ENCODE measurements at places on chromosomes 12 and 14.

GRCh38 chr14:68474741-68475140, 318.1 kb downstream of the ZFP36L1 start:
- no peak for DNase-seq

GRCh38 chr12:22598141-22598762, 26.7 kb upstream of the ETNK1 start:
- no peak for DNase-seq

DNA sequence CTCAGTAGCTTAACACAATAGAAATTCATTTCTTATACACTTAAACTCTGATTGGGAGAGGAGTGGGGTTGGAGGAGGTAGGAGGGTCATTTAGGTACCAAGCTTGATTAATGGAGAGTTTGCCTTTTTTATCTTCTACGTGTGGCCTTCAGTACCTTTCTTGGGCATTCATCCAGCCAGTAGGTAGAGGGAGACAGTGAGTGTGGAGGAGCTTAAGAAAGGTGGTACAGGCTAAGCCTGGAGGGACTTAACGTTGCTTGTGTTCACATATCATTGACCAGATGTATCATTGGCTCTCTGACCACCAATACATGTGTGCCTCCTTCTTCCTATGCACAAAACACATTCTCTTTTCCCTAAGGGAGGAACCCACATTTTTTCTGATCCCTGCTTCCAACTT, 232.9 kb upstream of the CRY1 start:
- DNase-seq, result no peak

GRCh38 chr12:130831876-130832405, 7.1 kb downstream of the STX2 start:
- no peak for DNase-seq

DNA sequence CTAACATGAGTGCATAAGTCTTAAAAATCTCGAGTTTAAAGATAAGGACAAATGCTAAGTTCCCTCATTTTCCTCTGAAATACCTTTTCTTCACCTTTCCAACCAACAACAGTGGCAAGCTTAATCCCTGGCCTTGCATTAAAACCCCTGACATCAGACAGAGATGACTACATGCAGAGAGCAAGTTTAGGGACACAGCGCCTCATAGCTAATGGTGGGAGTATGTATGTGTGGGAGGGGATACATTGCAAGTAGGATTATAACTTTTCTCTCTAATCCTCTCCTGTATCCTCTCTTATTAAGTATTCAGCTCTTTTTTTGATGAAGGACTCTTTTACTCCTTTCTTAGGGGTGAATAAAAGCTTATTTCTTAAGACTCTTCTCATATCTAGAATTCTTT, 547.1 kb downstream of the CCER1 start:
- DNase-seq, result no peak

- peak; percentile 75 for DNase-seq
These were observed 114.8 kb downstream of the PLXNC1 start for GRCh38 chr12:94263011-94263811.

DNA sequence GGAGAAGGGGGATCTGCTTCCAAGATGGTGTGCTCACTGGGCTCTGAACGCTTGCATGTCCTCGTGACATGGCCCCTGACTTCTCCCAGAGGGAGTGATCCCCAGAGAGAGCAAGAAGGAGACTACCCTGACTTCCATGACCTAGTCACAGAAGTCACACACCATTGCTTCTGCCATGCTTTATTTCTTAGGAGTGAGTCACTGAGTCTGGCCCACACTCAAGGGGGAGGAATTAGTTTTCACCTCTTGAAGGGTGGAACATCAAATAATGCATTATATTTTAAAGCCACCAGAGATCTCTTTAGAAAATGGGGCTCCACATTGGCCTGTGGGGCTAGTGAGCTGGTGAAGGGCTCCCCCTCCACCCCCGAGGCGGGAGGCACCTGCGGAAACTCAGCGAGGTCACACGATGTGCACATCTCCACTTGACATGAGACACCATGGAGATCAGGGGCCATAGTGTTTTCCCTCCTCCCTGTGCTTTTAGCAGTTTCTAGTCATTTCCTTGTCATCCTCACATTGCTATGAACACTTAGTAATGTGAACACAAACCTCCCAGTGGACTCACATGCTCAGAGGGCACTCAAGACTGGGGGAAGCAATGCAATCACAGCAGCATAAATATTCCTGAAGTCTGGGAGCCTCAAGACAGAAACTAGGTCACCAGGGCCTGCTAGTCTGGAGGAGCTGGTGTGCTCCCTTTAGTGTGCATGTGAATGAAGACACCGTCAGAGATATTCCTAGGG, 87.4 kb upstream of the FZD10 start:
- no peak for DNase-seq

DNA sequence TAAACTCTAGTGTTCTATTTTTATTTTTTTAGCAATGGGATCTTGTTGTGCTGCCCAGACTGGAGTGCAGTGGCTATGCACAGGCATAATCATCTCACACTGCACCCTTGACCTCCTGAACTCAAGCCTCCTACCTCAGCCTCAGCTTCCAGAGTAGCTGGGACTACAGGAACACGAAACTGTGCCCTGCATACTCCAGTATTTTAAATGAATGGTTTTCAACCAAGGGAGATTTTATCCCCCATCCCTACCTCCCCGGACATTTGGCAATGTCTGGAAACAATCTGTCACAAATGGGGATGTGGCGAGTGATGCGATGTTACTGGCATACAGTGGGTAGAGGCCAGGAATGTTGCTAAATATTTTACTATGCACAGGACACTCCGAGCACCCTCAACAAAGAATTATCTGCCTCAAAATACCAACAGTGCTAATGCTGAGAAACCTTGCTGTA, 2.1 kb downstream of the CBX5 start:
- no peak for DNase-seq

GRCh38 chr14:26330982-26331381, 266.9 kb downstream of the NOVA1 start:
- DNase-seq, result no peak

DNA sequence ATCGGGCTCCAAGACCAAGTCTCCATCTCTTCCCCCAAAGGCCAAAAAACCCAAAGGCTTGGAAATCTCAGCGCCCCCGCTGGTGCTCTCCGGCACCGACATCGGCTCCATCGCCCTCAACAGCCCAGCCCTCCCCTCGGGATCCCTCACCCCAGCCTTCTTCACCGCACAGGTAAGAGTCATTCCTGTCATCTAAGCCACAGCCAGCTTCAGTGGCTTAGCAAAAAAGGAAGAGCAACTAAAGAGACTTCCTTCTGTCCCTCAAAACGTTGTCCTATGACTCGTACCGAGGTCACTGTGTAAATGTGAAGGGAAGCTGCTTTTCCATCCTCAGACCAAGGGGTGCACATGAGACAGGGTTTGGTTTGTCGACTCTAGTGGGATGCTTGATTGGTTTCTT, 53.4 kb downstream of the ELK3 start:
- DNase-seq, result no peak

DNA sequence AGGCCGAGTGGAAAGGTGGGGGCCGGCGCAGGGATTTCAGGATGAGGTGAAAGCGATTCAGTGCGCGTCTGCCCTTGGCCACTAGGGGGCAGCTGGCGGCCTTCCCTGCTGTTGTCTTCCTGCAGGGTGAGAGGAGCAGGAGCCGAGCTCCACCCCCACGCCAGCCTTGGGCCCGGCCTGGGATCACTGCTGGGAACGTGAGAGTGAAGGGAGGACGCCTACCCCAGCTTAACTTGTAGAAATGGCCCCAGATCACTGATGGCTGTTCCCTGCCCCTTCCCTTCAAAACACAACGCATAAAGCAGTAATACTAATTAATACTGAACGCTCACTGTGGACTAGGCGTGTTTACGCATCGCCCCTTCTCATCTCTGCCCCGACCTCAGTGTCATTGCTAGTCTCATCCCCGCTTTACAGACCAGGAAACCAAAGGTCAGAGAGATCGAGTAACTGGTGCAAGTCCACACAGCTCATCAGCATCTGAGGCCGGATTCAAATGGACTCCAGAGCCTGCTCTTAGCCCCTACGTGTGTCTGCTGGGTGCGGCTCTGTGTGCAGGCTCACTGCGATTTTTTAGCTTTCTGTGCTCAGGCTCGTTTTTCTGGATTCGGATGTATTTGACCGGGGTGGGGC, 24.3 kb downstream of the MVK start:
- DNase-seq, result peak; percentile 59

DNA sequence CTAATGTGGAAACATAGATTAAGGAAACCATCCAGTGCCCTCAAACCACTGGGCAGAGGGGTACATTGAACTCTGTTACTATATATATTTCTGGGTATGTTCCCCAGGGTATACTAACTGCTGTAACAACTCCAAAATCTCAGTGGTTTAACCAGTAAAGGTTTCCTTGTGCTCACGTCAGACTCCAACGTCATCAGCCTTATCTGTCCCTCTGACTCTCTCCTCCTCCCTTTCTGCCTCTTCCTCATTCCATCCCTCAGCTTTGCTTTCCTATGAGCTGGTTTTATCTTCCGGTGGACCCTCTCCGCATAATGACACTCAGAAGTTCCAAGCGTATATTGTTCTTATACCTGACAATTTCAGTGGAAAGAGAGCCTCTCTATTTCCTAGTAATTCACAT, 21.2 kb upstream of the SMCO2 start:
- DNase-seq, result no peak

DNA sequence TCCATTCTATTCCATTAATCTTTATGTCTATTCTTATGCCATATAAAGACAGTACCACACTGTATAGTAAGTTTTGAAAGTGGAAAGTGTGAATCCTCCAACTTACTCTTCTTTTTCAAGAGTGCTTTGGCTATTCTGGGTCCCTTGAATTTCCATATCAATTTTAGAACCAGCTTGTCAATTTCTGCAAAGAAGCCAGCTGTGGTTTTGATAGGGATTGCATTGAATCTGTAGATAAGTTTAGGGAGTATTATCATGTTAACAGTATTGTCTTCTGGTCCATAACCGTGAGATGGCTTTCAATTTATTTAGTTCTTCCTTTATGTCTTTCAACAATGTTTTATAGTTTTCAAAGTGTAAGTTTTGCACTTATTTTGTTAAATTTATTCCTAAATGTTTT, 34.2 kb upstream of the GCH1 start:
- no peak for DNase-seq

DNA sequence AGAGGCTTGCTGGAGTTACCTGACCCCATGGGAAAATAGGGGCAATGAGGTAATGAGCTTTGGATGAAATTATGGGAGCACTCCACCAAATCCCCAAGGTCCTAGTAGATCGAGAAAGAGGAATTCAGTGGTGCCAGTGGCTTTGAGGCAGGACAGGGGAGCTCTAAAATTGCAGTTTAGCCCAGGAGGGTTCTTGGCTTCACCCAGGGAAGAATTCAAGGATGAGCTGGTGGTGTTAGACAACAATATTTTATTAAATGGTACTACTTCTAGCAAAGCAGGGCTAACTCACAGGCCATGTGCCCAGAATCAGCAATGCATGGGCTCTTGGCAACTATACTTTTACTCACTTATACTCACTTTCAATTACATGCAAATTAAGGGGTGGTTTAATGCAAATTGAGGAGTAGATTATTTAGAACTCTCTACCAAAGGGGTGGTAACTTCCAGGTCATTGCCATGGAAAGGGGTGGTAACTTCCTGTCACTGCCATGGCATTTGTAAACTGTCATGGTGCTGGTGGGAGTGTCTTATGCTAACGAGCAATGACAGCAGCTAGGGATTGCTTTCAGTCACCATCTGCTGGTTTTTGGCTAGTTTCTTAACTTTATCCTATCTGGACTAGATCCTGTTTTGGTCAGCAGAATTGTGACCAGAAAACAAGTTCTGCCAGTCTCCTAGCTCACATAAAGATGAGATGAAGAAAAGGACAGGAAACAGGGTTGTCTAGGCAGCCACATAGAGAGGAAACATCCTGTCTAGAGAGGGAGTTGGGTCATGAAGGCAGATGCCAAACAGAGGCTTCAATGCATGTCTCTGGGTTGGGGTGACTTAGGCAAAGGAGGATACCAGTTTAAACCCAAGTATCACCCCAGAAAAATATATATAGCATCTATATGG, 64.7 kb downstream of the ZNF641 start:
- DNase-seq, result peak; percentile 39

- DNase-seq, result no peak
These were observed 44.4 kb upstream of the CPM start for GRCh38 chr12:68977335-68977734.

GRCh38 chr14:72714094-72714493, 179.8 kb downstream of the DPF3 start:
- peak; percentile 37 for DNase-seq

DNA sequence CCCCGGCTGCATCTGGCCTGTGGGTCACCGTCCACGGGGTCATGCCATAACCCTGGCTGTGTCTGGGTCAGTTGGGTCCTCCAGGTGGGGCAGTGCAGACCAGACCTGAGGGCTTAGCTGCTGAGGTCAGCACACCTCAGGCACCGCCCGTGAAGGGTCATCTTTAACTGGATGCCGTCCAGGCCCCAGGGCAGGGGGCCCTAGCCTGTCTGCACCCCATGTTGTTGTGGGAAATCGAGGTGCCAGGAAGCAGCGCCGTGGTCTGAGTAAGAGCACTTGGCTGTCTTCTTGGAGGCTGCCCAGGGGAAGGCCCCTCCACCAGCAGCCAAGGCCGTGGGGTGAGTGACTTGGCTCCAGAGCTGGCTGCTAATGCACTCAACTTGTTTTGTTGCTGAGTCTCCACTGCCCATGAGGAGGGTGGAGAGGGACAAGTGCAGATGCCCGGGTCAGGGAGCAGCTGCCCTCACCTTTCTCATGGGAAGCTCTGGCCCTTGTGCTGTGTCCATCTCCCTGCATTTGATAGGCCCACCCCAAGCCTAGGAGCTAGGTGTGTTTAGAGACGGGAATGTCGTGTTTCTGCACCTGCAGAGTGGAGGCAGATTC, 317.2 kb downstream of the TMEM121 start:
- no peak for DNase-seq

DNA sequence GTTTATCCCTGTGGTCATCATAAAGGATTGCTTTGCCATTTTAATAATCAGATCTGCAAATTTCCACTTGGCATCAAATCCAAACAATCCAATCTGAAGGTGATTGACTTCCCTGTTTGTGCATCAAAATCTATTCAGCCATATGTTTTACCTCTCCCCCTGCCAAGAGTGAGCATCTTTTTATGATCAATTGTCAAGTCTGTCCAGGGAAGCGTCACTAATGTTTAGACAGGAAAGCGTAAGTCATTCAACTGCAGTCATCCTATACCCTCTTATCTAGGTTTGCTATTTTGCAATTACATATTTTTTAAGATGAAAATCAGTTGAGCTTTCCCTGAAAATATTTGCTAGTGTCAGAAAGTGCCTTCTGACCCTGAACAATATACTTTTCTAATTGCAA, 1224.1 kb upstream of the SEL1L start:
- DNase-seq, result no peak

DNA sequence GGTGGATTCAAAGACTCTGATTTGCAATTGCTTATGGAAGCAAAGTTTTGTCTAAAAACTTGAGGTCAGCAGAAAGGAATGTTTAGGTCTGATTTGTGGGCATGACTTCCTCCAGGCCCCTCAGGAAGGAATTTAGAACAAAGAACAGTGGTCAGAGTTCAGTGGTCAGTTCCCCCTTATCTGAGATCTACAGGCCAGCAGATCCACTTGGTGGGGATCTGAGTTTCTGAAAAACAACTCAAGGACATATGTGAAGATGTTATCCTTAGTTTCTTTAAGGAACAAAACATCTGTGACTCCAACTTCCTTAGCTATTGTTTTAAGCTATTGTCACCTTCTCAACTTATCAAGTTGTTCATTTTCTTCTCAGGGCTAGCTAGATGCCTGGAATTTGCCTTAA, 28.0 kb upstream of the NAA30 start:
- no peak for DNase-seq

GRCh38 chr12:45928309-45928708, 62.1 kb downstream of the SCAF11 start:
- DNase-seq, result no peak

GRCh38 chr12:88185988-88186387, 43.9 kb downstream of the TMTC3 start:
- no peak for DNase-seq

- DNase-seq, result no peak
These were observed 3.4 kb downstream of the BMP4 start for GRCh38 chr14:53953002-53953827.

Measured in CD4-positive, alpha-beta T cell treated with Interleukin-10 for 1 hour (primary cell).